ENCODE measurements at places on chromosomes 5 and 9. TPM values are rescaled to one million over a fixed set of nuclear protein-coding genes. Genes with fewer than 3 reads are reported as not detected.

DNA sequence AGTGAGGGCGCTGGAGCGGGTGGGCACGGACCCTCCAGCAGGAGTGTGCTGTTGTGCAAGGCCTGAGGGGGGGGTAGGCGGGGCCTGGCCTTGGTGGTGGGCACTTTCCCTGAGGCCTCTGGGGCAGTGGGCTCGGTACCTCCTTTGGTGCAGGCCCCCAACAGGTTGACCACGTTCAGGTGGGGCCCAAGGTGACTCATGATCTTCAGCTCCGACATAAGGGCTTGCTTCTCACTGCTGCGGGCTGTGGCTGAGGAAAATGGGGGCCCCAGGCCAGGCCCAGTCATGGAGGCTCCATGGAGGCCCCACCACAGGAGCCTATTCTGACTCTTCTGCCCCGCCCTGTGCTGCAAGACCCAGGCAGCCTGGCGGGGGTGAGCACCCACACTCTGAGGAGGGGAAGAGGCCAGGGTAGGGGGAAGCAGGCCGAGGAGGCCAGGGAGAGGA lies 31.5 kb downstream of the PDGFRB start:
- no peak for DNase-seq

Gene GABRA6
- polyA plus RNA-seq = not detected

- no peak for DNase-seq
Observed at GRCh38 chr5:128197896-128198522, 114.4 kb downstream of the SLC12A2 start.

- DNase-seq = peak; percentile 83
Observed at GRCh38 chr9:106860721-106861639, 2.0 kb upstream of the ZNF462 start.

DNA sequence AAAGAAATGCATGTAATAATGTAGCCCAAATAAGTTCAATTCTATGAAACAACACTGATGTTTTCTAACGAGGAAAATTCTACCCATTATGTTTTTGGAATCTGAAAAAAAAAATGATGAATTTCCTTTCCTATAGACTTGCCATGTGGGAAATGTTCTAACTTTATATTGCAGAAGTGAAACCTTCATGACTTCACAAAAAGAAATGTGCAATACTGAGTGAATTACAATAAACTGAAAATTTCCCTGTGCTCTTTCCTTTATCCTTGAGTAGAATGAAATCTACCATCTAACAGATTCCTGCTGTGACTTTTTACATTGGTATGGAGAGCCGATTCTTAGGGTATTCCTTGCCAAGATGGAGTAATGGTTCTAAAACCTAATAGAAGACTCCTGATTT lies 1622.5 kb downstream of the MAT2B start:
- peak; percentile 8 for DNase-seq

GRCh38 chr9:26735160-26735559 lies 157.4 kb downstream of the CAAP1 start:
- DNase-seq = no peak

DNA sequence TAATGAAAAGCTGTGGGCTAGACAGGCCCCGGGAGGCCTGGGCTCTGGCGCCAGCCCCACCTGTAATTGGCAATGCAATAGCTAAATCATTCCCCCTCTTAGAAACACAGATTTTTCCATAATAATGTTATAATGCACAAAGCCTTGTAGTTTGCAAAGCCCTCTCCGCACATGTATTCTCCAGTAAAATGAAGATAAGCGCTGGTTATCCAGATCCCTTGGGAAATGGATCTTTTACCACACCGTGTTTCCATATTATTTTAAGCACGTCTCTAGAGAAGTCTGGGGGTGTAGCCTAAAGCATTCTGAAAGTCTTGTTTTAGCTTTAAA lies 1.1 kb upstream of the APBA1 start:
- DNase-seq = no peak

- DNase-seq = no peak
Observed at GRCh38 chr5:95734187-95734586, 3.1 kb downstream of the RHOBTB3 start.

GRCh38 chr5:168313596-168314204 lies 22.3 kb downstream of the WWC1 start:
- no peak for DNase-seq

Gene PROB1
- polyA plus RNA-seq = 0.54 TPM

Gene KCNIP1
- polyA plus RNA-seq = 0.42 TPM

DNA sequence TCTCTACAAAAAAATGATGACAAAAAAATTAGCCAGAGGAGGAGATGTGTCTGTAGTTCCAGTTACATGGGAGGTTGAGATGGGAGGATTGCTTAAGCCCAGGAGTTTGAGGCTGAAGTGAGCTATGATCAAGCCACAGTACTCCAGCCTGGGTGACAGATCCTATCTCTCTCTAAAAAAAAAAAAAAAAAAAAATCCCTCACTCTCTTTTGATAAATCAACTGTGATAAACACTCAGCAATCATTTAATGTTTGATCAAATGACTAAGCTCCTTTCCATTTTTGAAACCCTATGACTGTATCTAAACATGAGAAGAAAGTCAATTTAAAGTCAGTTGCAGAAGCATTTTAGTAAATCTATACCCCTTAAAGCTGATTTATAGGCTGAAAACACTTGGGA lies 112.1 kb upstream of the IL6ST start:
- no peak for DNase-seq

Gene MYMK
- not detected for polyA plus RNA-seq

GRCh38 chr9:110334183-110334582 lies 3.5 kb downstream of the TXNDC8 start:
- no peak for DNase-seq

DNA sequence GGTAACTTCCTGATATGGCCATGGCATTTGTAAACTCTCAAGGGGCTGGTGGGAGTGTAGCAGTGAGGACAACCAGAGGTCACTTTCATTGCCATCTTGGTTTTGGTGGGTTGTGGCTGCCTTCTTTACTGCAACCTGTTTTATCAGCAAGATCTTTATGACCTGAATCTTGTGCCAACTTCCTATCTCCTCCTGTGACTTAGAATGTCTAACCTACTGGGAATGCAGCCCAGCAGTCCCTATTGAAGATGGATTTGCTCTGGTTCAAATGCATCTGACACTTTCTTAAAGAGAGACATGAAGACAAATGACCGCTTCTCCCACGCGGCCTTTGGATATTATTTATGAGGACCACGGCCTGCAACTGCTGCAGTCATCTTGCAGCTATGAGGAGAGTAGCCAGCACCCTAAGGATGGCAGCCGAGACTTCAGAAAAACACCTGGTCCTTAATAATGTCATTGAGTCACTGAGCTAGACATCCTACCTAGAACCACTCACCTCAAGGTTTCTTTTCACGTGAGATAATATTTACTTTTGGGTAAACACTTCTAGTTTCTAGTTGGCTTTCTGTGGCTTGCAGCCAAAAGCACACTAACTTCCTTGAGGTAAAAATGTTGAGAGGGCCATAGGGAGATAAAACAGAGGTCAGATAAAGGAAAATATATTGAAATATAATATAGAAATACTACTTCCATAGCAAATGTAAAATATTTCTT lies 28.2 kb downstream of the CETN3 start:
- no peak for DNase-seq

Gene PCDHB15
- polyA plus RNA-seq = 4.9 TPM

Gene RAB24
- polyA plus RNA-seq = 27.7 TPM

DNA sequence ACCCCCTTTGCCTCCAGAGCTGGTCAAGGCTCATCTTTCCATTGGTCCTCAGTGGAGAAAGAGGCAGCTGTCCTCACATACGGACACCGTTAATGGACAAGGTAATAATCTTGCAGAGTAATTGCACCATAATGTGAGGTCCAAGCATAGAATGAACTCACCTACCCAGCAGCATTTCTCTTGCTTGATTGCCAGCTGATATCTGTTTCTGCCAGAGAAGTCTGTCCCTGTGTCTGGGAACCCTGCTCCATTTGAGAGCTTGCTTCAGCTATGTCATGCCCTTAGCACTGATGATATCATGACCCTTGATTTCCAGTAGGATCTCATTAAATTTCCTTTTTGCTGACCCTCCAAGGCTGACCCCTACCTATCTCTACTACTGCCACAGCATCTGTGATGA lies 154.6 kb downstream of the PIK3R1 start:
- no peak for DNase-seq

Gene MAML1
- polyA plus RNA-seq = 9.6 TPM

- DNase-seq = no peak
Observed at GRCh38 chr9:20528253-20528652, 94.0 kb downstream of the MLLT3 start.

Gene IFNA6
- polyA plus RNA-seq = not detected

DNA sequence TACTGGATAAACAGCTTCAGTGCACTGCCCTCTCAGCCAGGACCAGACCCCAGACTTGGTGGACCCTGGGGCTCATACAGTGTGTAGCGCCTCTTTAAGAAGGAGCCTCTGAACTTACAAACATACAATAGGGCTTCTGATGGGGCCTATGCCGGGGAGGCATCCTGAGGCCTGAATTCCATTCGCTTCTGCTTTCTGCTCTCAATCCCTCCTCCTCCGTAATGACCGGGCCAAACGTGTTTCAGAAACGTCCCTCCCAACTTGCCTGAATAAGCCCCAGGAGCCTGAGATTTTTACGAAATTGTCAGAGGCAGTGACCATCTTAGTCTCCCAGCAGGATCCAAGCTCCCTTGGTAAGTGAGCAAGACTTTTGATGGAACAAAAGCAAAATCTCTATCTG lies 128.1 kb upstream of the BOD1 start:
- peak; percentile 34 for DNase-seq

Gene QRFP
- polyA plus RNA-seq = not detected

GRCh38 chr9:99173570-99174504 lies 47.9 kb downstream of the ALG2 start:
- no peak for DNase-seq

GRCh38 chr9:137428841-137429545 lies 5.8 kb downstream of the NOXA1 start:
- no peak for DNase-seq

DNA sequence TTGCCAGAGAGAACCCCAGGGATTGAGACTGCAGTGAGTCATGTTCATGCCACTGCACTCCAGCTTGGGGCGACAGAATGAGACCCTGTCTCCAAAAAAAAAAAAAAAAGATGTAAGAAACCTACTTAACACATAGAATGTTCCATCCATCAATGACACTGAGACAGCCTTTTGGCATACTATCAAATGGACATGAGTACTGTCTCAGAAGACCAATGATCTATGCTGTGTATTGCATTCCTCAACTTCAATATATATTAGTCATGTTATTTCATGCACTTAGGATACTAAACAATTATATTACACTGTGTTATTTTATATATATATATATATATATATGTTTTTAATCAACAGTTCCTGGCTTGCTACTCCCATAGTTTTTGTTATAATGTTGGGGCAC lies 57.1 kb upstream of the ANKH start:
- DNase-seq = no peak

GRCh38 chr5:5018578-5018970 lies 121.6 kb upstream of the ADAMTS16 start:
- no peak for DNase-seq

Gene FOXD4L3
- not detected for polyA plus RNA-seq

DNA sequence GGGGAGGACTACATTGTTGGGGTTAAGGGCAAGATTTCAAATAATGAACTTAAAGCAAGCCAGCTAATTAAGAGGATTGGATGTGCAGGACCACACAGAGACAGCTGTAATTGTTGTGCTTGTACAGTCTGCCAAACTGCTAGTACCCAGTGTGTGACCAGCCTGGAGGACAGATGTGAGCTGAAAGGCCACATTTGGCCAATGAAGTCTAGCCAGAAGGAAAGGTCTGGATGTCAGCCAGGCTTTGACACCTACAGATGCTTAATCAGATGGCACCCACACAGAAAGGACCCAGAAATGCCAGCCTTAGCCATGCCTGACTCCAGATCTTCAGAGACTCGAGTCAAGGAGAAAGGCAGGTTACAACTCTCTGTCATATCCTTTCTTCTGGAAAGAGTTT lies 491.1 kb downstream of the KIF4B start:
- DNase-seq = no peak

Gene SPINK13
- polyA plus RNA-seq = not detected

Gene IL3
- polyA plus RNA-seq = not detected

Gene DDX4
- not detected for polyA plus RNA-seq

DNA sequence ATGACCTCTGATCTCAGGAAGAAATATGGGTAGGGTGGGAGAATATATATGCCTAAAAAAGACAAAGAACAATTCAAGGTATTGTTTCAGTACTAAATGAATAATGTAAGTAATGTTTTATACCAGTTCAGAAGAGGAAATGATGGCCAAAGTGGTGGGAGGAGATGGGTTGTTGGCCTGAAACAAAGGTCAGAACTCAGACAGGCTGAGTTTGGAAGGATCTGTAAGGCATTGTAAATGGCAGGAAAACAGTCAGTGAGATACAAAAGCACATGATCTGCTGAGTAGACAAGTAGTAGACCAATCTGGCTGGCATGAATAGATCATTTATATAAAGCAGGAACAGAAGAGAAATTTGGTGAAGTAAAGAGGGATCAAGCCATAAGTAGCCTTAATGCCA lies 175.8 kb upstream of the PLCXD3 start:
- DNase-seq = no peak

DNA sequence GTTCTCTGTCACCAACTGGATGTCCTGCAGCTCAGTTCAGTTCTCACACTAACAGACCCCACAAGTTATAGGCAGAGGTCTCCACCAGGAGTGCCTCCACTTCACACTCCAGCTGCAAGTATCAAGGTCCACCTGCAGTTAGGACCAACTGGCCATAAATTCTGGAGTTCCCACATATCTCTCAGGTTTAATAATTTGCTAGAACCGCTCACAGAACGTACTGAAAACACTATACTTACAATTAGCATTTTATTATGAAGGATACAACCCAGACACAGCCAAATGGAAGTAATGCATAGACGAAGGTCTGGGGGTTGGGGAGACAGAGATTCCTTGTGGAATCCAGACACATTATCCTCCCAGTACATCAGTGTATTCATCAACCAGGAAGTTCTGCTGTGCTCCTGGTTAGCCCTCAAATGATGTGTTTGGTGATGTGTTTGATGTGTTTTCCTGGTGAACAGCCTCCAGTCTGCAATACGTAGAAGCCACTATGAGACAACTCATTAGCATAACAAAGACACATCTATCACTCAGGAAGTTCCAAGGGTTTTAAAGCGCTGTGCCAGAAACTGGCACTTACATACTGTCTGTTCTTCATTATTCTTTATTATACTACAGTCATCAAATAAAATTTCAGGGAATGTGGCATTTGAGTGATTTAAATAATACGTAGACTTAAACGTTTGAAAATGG lies 25.4 kb downstream of the OGN start:
- peak; percentile 42 for DNase-seq

- no peak for DNase-seq
Observed at GRCh38 chr9:98254228-98255060, 1.0 kb downstream of the TBC1D2 start.

DNA sequence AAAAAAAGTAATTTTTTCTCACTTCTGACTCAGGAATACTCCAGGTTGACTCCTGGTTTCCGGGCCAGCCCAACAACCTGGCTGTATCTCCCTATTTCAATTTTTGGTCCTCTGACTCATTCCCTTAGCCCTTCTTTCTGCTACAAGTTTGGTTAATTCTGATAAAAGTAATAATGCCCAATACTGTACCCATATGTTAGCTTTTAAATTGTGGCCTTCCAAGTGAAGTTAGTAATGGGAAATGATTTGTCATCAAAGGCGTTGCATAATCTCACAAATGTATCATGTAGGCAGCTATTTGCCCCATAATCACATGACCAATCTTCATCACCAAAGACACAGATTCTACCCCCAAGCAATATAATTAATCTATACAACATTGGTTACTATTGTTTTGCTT lies 31.1 kb upstream of the BNC2 start:
- DNase-seq = no peak
